ENCODE measurements at places on chromosomes 3 and 15.

GRCh38 chr3:13690636-13691035 is 141.7 kb downstream of the FBLN2 start:
- DNase-seq, result no peak

- no peak for DNase-seq
Observed at GRCh38 chr3:107681396-107681795, 158.6 kb downstream of the BBX start.

DNA sequence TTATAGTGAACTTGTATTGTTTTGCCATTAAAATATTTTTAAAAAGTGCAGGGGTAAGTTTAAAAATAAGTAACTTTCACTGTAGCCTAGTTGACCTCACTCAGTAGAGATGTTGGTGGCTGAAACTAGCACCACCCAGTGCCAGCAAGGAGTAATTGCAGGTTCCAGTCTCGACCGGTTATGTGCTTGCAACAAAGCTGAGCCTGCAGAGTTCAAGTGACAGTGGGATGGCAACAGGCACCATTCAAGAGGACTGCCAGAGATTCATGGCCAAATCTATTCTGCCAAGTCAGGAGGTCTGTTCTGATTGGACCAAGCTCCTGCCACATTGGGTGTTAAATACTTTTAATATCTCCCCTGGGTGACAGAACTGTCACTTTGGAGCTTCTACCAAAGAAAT is 2.7 kb downstream of the ADAMTS7 start:
- DNase-seq, result peak; percentile 43

GRCh38 chr15:90929246-90930019 is 2.9 kb downstream of the HDDC3 start:
- DNase-seq, result no peak

DNA sequence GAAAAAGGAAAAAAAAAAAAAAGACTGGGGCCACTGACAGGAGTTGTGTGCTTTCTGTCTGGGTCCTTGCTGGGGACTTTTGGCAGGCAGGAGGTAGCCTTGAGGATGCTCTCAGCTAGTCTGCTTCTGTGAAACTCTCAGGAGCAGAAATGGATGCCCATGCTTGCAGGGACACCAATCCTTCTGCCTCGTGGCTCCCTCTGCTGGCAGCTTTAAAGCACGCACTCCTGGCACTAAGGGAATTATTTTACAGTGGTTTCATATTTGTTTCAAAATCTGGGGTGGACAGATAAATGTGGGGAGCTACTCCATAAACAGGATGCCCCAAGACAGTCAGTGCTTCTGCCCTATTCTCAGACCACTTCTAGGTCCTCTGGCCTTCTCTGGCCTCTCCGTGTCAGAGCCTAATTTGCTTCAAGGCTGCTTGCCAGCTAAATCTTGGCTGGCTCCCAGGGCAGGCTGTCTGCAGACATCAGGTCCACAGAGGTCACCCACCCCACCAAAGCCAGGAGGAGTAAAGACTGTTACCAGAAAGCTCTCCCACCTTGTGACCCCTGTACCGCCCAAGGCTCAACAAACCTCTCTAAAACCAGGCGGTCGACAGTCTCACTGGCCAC is 17.1 kb downstream of the TRAIP start:
- peak; percentile 68 for DNase-seq

DNA sequence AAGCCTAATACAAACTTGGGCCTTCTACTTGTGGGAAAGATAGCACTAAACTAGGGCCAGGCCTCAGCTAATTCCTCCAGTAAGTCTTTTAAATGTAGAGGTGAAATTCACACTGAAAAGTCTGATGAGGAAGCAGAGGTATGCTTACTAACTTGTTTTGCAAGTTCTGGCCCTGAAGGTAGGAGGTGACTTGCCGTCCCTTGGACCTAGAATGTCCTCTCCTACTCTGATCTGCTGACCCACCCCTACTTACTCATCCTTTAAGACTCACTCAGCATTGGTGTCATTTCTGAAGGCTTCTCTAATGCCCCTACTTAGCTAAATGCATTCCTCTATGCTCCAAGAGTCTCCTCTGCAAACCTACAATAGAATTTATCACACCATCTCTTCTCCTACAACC is 19.4 kb downstream of the RIOX2 start:
- no peak for DNase-seq

DNA sequence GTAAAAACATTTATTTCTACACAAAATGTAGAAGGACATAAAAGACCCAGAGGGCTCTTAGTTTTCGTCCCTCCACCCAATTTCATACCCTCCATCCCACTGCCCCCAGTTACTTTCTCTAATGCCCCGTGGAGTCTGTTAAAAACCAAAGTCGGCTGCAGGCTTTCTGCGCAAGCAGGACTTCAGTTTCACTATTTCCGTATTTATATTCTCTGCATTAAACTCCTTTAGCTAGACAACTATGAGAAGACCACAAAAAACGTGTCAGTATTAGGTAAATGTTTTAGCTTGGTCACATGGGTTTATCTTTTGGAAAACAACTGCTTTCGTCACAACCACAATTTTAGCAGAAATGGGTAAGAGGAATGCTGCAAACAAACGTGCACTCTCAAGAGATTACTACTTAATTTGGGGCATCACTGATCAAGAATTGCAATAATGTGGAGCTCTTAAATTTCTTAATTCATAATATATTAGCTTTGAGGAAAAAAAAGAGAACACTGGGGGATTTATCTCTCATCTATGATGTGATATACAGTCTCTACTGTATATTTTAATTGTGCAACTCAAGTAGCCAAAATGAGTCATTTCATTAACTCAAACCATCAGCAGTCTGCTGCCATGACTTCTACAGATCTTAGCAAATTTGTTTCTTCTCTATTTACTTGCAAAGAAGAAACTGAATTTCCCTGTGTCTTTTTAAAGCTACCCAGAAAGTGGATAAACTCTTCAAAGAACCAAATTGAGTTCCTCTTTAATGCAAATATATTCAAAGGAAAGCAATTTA is 740 bp upstream of the NSMCE3 start:
- no peak for DNase-seq

- no peak for DNase-seq
Observed at GRCh38 chr15:80455051-80455648, 51.0 kb downstream of the ARNT2 start.

DNA sequence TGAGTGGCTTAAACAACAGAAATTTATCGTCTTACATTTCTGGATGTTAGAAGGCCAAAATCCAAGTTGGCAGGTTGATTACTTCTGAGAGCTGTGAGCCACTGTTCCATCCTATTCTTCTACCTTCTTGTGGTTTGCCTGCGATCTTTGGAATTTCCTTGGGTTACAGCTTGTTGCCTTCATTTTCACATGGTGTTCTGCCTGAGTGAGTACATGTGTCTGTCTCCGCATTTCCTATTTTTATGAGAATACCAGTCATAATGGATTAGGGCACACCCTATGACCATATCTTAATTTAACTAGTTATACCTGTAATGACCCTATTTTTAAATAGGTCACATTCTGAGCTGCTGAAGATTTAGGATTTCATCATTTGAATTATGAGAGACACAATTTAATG is 294.3 kb downstream of the CNTN4 start:
- DNase-seq, result no peak

DNA sequence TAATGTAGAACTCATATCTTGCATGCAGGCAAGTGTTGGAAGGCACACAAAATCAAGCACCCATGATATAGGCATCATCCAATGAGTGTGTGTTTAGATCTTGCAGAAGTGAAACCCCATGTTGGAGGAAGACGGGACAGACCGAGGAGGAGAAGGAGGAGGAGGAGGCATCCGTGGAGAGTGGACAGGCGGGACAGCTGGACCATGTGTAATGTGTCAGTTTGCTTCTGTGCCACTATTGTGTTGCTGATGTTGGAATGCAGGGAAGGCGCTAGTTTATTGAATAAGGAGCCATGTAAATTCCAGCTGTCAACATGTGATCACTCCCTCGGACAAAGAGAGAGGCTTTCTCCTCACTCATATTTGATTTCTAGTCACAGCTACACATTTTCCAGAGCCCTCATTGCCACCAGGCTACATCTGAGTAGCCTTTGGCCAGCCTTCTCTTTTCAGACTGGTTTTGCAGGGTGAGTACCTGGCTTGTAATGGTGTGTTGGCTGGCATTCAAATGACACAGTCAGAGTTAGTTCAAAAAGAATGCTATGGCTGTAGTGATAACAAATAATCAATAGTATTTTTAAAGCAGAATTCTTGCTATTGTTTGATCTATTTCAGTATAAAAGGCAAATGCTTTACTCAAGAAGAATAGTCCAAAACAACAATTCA is 1037.6 kb upstream of the NR2F2 start:
- no peak for DNase-seq

DNA sequence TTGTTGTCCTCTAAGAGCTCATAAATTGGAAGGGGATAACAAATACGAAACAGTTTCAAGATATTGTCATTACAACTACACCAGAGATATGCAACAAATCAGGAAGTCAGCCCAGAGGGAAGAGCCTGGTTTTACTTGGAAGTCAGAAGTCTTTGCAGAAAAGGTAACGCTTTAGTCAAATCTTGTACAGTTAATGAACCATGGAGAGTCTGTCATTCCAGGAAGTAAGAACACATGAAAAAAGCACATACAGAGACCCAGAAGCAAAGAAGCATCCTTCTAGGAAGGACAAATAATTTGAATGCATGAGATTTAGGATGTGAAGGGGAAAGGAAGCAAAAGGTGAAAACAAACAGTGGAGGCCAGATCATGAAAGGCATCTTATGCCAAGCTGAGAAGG is 19.6 kb downstream of the DYNC1LI1 start:
- no peak for DNase-seq

DNA sequence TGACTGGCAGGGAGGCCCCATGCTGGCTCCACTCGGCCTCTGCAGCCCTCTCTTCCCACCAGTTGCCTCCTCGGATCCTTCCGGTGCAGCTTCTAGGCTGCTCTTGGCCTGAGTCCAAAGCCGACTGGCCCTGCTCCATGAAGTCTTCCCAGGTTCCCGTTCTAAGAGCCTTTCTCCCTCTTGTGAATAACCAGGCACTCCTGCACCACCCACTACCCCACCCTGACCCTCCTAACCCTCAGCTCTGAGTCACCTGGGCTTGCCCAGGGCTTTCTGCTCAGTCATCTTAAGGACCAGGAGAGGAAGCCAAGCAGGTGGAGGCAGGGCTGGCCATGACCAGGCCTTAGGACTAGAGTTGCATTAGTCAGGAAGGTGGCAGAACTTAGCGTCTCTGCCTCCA is 28.1 kb upstream of the CNBP start:
- DNase-seq, result peak; percentile 81

DNA sequence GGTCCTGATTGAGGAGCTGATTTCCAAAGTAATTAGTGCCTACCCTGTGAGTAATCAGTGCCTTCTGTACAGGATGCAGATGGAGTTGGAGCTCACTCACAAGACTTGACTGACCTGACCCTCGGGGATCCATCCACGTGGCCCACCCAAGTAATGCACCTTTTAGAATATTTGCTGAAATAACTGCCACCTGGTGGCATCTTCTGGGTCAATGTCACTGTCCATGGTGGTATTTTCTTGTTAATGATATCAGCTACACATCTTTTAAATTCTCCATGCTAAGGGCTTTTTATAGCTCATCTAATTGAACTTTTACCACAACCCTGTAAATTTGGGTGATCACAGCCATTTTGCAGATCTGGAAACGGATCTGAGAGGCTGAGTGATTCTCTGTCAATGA is 74.3 kb upstream of the ANKRD34C start:
- DNase-seq, result no peak

DNA sequence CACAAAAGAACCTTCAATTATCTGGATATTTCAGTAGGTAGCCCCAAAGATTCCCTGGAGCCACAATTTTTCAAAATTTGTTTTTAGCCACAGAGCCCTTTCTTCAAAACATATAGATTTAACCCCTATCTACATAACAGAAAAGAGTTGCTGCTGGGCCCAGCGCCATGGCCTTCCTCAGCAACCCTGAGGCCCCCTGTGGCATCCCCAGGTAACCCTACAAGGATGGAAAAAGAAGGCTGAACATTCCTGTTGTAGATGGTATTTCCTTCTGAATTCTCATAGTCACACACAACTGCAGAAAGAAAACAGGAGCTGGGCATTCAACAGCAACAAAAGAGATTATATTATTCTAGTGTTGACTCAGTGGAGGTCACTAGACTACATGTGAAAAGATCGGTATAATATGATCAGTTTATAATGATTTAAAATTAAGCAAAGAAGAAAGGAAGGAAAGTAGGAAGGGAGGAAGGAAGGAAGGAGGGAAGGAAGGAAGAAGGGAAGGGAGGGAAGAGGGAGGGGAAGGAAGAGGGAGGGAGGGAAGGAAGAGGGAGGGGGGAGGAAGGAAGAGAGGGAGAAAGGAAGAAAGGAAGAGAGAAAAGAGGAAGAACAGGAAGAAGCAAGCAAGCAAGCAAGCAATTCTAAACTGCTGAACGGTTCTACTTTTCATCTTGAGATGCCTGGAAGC is 342.5 kb upstream of the NR2F2 start:
- DNase-seq, result no peak

DNA sequence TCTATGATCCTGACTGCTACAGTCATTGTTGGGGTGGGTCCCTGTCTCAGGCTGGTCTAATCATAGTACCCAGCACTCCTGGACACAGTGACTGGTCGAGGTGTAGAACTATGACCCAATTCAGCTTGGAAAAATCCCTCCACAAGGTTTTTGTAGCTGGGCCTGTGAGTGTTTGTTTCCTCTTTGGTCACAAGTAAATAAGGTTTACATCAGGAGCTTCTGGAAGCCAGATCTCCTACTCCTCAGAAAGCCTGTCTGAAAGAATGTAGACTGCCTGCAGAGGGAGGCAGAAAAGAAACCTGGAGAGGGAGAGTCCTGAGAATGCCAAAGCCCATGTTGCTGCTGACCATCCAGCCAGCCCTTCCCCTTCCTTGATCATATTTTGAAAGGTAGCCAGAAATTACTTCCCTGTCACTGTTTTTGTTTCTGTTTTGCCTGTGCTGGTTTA is 123.2 kb downstream of the RAP2B start:
- no peak for DNase-seq

DNA sequence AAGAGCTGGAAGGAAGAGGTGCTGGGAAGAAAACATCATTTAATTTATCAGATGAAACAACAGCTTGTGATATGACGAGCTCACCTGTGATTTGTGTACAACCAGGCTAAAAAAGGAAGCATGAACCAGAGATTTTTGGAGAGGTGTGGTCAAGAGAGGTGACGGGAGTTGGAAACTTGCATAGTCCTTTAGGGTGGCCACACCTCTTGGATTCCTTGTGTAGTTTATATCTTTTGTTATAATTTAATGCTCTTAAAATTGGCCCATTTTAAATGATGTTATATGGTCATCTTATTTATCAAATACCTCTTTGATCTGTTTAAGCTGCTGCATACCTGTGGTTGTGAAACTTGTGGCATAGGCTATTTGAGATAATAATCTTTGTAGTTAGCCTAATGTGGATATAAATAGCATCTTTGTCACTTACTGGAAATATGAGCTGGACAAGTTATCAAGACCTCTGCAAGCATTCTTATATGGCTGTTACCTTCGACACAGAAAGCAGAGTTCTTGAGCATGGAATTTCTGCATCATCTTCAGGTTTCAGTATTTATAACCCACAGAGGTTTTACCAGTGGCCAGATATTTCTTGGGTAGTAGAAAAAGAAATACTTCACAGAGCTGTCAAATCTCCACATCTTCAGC is 49.1 kb downstream of the IL1RAP start:
- DNase-seq, result no peak

DNA sequence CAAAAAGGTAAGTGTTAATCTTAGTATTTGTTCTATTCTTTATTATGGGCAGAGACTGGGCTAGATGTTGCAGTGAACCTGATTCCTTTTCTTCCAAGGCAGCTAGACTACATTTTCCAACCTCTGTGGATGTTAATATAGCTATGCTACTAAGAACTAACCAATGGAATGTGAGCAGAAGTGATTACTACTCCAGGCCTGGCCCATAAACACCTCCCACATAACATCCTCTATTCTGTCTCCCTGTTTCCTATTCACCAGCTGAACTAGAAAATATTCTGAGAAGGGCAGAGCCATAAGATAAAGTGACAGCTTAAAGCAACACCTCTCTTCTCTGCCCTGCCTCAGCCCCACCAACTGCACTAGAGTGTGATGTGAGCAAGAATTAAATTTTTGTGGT is 29.4 kb downstream of the CD200R1L start:
- no peak for DNase-seq
